Activated CD8-positive, alpha-beta memory T cell treated with anti-CD3 and anti-CD28 coated beads for 1 hour (primary cell): ENCODE measurements at places on chromosomes 1 and 21.

DNA sequence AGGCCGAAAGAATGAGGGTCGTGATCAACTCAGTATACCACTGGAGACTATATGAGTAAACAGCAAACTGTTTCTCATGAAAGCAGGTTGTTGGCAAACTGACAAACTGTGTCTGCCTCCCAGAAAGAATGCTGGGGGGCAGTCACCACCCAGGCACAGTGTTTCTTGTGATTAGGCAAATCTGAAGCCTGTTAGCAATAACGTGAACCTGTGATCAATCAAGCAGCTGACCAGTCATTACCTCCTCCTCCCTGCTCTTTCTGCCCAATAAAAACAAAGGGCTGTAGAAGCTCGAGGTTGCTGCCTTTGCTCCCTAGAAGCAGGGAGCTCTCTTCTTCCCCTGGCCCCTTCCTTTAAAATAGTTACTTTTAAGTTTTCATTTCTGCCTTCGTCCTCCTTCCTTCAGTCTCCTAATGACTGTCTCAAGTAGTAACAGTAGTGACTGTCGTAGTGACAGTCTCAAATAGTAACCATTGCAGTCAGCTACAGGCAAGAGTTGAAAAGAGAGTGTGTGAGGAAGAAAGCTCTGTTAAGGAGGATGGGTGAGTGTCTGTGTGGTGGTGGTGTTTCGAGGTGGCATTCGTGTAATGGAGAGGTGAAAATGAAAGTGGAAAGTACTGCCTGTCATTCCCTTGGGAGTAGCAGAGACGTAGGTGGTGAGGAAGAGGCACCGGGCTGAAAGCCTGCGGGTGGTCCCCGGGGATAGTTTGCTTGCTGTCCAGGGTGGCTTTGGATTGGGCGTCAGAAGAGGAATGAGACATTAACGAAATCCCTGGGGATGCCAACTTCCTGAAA lies 14.5 kb downstream of the HHAT start:
- no peak for DNase-seq

- DNase-seq: no peak
Observed at GRCh38 chr1:160818207-160818937, 22.4 kb downstream of the LY9 start.

DNA sequence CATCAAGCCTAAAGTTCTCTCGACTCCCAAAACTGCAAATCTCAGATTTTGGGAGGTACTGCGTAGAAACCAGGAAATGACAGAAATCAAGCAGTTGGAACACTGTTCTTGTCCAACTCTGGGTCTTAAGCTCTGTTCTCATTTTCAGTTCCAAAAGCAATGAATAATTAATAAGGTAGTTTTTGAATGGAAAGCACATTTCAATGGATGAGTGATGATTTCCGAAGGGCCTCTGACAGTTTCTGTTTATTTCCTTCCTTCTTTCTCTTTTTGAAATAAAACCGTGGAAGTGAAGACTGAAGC lies 20.9 kb upstream of the TARBP1 start:
- DNase-seq: no peak

DNA sequence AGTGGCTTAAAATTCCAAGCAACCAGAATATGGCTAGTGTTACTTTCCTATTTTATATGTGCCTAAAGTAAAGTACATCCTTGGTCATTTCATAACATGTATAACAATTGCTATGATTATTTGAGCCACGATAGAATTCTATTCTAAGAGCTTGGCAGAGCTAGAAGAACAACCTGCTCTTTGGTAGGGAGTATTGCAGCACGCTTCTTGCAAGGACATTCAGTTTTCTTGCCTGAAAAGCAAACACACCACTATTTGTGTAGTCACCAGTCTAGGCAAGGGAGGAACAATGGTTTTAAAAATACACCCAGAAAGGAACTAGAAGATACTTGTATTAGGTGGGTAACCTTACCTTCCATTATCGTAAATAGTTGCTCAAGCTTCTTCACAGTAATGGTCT lies 51.5 kb downstream of the CNST start:
- no peak for DNase-seq

- DNase-seq: no peak
Observed at GRCh38 chr1:115445090-115445489, 107.0 kb upstream of the NGF start.

GRCh38 chr1:152519851-152520250 lies 5.6 kb downstream of the CRCT1 start:
- no peak for DNase-seq

GRCh38 chr21:33028287-33028670 lies 2.5 kb downstream of the OLIG2 start:
- no peak for DNase-seq

GRCh38 chr1:167357305-167357704 lies 136.6 kb downstream of the POU2F1 start:
- no peak for DNase-seq

- peak; percentile 79 for DNase-seq
Observed at GRCh38 chr1:227762231-227762911, 27.1 kb downstream of the SNAP47 start.

GRCh38 chr1:17168091-17168876 lies 36.6 kb upstream of the PADI1 start:
- DNase-seq: no peak

DNA sequence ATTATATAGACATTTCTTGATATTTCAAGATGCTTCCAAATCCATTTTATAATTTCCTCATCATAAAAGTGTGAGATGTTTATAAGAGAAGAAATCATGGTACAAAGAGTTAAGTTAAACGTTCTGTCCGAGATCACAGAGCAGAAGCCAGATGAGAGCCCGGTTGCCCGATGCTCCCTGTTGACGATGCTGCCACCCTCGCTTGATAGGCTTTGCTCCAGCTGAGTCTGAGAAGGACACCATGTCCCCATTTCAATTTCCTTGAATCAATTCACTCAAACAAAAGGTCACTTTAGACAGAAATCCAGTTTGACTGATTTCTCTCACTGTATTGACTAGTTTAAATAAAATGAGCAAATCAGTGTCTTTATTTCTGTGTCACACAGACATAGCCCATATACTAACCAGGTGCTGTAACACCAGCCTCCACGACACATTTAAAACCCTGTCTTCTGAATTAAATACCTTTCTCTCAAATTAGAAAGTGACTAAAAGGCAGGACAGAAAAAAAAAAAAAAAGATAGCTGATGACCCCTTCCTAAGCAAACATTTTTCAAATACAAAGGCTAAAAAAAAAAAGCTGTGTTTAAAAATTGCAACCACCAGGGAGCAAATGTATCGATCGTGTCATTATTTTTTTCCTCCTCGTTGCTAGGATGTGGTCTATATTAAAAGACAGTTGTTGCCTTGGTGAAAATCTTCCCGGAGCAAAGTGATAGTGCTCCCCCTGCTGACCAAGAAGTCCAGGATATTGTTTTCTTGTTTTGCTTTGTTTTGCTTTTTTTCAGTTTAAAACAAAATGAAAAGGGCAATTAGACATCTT lies 35.2 kb downstream of the DNASE2B start:
- peak; percentile 22 for DNase-seq

DNA sequence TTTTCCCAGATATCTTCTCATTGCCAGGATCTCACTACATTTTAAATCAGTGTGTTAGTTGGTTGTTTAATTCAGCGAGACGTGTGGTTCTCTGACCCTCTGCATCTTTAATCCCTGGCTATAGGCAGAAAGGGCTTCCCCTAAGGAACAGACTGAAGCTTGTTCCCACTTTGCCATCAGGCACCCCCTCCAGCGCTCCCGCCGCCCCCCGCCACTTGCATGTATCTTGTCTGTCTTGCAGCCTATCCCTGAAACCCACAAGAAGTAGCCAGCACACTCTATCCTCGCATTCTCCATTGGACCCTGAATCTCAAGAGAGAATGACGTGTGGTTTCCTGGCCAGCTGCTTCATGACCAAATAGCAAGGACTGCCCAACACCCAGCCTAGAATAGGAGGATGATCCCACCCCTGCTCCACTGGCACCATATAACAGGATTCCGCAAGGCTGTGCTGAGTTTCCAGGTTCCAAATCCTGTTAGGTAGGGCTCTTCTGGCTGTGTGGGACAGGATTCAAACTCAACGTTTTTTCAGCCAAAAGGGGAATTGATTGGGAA lies 7.8 kb downstream of the CLDN19 start:
- DNase-seq: no peak

GRCh38 chr1:206654828-206655227 lies 19.5 kb downstream of the DYRK3 start:
- DNase-seq: no peak

DNA sequence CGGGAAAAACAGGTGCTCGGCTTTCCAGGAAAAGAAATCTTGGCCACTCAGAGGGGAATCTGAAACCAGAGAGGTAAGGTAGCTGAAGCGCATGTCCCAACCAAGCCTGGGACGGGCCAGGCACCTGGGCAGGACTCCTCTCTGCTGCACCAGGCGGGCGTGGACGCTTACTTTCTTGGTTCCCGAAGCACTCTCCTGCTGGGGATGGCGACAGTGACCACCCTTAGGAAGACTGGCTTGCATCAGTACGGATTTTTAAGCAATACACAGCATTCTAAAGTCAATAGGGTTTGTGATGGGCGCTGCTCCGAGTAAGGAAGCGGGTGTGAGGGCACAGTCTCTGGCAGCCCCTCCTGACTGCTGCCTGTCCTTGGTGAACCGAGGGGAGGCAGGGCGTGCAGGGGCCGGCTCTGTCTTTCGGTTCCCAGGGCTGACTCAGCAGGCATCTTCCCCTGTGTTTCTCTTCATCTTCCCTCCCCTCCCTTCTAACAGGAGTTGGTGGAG lies 74.9 kb upstream of the ANGPTL1 start:
- no peak for DNase-seq

GRCh38 chr1:85576642-85577418 lies 3.7 kb upstream of the CCN1 start:
- DNase-seq: no peak

DNA sequence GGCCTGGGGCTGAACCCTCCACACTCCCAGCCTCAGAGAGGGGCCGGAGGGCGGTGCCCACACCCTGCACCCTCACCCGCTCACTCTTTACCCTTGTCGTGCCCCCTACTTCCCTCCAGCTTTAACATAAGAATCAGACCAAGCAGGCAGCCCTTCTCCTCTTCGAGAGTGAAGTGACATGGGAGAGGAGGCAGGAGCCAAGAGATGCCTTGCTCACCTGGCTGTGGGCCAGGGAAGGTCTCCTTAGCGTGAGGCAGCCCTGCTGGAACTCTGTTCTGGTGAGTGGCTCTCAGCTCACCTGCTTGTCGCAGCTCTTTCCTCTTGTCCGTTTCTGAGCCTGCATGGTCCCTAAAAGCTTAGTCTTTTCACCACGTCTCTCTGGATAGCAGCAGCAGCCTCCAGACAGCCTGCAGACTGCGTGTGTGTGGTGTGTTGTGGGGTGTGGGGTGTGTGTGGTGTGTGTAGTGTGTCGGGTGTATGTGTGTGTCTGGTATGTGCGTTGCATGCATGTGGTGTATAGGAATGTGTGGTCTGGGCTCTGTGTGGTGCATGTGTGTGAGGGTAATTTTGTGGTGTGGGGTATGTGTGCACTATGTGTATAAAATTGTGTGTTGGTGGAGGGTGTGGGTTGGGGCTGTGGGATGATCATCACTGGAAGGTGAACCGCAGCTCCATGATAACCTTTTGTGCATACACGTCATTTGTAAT lies 86.7 kb downstream of the CCDC185 start:
- no peak for DNase-seq

GRCh38 chr1:152141971-152142584 lies 16.9 kb downstream of the RPTN start:
- DNase-seq: no peak

DNA sequence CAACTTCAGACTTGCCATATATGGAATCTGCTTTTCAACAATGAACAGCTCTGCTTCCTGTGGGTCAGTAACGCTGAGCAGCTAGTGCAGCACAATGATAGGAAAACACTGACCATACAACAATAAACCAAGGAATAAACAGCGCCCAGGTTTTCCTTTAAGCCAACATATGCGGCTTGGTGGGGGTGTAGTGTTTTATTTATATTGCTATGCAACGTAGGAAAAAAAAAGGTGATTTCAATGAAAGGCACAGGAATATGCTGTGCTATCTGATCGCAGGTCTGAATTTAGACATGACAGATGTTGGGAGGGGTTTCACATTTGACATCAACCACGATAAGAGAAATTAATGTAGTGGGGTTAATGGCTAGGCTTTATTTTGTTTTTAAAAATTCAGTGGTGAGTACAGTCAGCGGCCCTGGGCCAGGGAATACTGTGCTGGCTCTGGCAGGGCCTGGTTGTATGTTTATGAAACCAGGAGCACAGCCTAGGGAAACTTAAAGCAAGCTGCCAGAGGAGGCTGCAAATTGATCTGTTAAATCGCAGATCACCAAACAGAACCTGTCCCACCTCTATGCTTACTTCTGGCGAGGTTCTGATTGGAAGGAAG lies 4.3 kb downstream of the TSPAN2 start:
- no peak for DNase-seq

- DNase-seq: no peak
Observed at GRCh38 chr1:211828584-211829342, 1.8 kb downstream of the LPGAT1 start.

DNA sequence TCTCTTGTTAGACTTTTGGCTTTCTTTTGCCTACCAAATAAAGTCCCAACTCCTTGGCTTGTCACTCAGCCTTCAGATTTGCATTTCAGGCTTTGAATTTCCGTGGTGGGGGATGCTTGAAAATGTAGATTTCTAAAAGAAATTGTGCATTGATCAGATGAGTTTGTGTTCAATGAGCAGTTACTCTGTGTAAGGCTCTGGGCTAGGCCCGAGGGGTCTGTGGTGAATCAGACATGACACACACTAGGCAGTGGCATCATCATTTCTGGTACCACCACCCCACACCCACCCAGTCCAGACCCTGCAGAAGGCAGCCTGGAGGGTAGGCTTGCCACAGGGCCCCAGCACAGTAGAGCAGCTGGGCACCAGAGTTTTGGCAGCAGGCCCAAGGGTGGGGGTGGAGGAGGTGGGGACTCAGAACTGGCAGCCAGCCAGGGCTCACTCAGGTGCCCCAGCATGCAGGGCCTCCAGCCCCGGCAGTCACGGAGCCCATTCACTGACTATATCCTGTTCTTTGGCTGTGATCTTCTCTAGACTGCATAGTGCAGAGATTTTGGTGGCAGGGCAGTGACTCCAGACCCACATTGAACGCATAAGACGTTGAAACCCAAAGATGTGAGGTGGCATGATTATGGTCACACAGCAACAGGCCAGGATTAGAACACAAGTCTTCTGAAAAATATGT lies 97.2 kb upstream of the ARTN start:
- DNase-seq: peak; percentile 48

- no peak for DNase-seq
Observed at GRCh38 chr1:241630005-241630404, 10.2 kb downstream of the CHML start.

- no peak for DNase-seq
Observed at GRCh38 chr1:45401524-45401923, 61.3 kb upstream of the MUTYH start.
